ENCODE measurements at places on chromosomes 12 and 14.

GRCh38 chr14:26846388-26846787 is 248.6 kb upstream of the NOVA1 start:
- no peak for DNase-seq

DNA sequence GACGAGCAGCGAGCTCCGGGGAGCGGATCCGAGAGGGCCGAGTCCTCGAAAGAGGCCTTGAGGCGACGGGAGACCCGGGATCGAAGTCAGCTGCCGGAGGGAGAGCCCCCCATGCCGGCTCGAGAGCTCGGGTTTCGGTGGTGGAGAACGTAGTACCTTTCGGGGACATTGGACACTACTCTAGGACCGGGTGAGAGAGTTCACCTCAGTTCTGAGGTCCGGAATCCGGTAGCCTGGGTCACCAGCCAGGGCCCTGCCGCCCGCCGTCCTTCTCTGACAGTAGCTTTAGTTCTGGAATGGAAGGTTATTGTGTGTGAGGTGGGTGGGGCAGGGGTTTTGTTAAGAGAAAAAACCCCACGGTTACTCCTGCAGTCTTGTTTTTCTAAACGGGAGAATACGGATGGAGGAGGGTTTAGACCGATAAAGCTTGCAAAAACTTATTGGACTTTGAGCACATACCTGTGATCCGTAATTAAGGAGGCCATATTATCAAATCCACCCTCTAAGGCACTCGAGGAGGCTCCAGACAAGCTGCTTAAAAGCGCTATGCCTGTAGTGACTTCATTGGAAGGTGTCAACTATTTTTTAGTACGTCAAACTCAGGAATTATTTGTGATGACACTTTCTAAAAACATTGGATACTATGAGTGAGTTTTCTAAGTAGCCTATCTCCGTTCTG is 765 bp downstream of the SCYL2 start:
- no peak for DNase-seq

DNA sequence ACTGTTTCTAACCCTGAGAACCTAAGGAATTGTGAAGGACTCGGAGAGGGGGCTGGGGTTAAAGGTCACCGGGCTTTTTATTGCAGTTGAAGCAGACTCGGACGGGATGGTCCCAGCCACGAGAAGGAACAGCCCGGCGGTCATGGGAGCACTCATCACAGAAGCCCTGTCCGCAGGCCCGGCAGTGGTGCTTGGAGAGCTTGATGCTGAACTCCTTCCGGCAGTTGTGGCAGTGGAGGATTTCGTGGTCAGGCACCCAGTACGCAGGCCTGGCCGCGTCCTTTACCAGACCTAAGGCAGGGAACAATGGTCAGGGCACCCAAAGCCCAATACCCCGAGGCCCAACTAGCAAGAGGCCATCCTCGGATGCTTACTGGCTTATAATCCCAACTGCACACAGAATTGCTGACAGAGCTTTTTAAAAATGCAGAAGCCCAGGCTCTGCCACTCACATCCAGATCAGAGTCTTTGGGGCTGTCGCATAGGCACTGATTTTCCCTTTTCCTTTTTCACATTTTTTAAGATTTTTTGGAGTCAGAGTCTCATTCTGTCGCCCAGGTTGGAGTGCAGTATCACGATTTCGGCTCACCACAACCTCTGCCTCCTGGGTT is 44.7 kb downstream of the DCAF4 start:
- DNase-seq, result no peak

DNA sequence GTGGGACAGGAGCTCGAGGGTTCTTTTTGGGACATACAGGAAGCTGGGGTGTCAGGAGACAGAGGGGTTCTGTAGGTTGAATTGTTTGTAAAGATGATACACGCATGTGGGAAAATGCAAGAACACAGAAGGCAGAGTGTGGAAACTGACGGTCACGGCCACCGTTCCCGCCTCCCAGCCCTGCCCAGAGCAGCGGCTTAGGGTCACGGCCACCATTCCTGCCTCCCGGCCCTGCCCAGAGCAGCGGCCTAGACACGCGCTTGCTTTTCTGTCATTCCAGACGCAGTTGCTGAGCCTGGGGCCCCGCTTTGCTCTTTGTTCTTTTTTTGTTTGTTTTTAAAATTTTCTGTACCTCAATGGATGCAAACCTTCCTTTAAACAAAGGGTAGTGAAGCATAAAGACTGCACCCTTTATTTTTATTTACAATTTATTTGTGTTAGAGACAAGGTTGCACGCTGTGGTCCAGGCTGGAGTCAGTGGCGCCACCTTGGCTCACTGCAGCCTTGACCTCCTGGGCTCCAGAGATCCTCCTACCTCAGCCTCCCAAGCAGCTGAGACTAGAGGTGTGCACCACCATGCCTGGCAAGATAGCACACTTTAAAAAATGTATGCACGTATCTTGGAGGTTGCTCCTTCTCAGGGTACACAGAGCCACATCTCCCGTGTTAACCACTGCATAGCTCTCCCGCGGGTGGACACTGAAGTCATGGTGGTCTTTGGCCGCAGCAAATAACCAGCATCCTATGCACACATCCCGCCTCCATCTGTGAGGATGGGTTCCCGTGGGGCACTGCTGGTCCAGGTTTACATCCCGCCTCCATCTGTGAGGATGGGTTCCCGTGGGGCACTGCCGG is 142.3 kb downstream of the ADGRD1 start:
- no peak for DNase-seq

GRCh38 chr12:89156862-89157262 is 195.4 kb downstream of the DUSP6 start:
- no peak for DNase-seq

- no peak for DNase-seq
Observed at GRCh38 chr12:24224401-24224800, 274.9 kb upstream of the SOX5 start.

DNA sequence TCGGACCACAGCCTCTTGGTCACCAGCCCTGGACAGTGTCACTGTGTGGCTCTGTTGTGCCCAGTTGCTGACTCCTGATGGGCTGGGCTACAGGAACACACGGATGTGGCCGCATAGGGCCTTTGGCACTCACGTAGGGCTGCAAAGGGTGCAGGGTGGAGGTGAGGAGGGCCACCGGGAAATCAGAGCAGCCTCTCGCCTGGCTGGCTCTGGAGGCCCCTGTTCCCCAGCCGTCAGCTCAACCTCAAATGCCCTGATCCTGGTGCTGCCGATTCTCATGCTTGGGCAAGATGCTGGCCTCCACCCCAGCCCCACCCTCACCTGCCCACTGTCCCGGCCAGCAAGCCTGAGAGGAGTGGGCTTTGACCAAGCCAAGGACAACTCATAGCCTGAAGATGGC is 59.0 kb downstream of the SLC6A12 start:
- DNase-seq, result no peak

GRCh38 chr14:53655080-53655785 is 301.4 kb downstream of the BMP4 start:
- no peak for DNase-seq

GRCh38 chr12:3611860-3612703 is 121.1 kb downstream of the PRMT8 start:
- DNase-seq, result no peak

GRCh38 chr12:49703647-49704137 is 3.5 kb downstream of the FMNL3 start:
- no peak for DNase-seq

- no peak for DNase-seq
Observed at GRCh38 chr14:22465201-22465840, 123.7 kb downstream of the DAD1 start.

DNA sequence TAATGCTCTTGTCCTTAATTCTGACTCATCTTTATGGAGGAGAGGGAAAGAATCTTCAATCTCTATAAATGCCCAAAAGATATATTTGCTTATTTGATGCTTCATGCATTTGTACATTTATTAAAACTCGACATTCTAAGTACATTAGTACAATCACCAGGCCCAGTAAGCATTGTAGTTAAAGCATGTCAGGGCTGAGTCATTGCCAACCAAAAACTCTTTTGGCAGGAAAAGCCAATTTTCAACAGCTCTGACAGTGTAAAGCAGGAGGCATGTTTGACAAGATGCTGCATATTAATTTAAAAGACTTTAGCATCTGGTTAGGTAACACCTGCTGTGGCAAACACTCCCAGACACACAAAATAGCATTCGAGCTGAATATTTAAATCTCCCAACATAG is 290.9 kb downstream of the PPFIA2 start:
- DNase-seq, result no peak

DNA sequence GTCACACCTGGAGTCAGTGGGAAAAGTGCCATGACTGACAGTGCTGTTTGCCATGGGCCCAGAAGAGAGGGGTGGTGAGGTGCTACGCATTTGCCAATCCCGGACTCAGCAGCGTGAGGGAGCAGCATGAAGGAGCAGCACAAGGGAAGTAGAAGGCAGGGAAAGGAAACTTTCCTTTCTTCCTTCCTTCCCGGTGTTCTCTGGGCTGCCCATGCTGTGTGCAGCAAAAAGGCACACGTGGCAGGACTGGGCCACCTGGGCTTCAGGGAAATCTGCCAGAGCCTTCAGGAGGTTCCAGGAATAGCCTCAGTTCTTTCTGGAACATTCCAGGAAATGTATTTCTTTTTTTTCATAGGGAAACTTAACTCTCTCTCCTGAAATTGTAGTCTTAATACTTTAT is 23.0 kb downstream of the TRIM9 start:
- no peak for DNase-seq

GRCh38 chr14:24300326-24300980 is 803 bp downstream of the NOP9 start:
- no peak for DNase-seq
